Endodermal cell (in vitro differentiated cells): ENCODE measurements at places on chromosomes 1 and 21. TPM values are rescaled to one million over a fixed set of nuclear protein-coding genes. Genes with fewer than 3 reads are reported as not detected.

DNA sequence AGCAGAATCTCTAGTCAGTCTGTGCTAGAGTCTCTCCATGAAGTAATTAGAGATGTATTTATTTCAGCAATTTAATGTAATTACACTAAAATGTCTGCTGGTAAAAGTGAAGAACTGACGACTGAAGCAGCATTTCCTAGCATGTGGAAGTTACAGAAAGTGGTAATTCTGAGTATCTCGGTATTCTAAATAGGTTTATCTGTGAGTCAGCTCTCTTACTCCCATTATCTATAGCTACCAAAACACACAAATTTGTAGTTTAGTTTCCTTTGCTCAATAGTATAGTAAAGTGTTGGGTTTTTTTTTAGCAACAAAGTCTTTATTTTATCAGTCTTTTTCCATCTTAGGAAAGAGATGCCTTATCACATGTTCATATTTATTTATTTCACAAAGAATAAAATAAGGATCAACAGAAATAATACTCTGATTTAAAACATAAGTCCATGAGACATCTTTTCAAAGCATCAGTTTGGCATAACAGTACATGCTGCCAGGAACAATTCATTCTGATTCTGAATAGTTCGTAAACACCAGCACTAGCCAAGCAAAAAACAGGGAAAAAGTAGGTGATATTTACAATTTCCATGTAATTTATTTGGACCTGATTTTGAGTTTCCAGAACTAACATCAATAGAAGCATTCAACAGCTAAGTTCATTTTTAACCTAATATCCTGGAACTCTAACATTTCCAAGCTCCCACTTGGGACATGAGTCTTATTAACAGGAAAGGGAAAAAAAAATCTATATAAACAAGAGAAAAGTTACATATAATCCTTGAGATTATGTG is 76.3 kb downstream of the KCNT2 start:
- no peaks in the 10 kb centered on the region for H3K4me1 ChIP-seq
- H3K4me3 ChIP-seq: no peak overlapping the region
- H3K27ac ChIP-seq: no peak overlapping the region
- H3K27me3 ChIP-seq: no peaks in the 10 kb centered on the region
- no peak for DNase-seq

- peaks cover 29% of the 10 kb centered on the region for H3K4me1 ChIP-seq
- H3K4me3 ChIP-seq: no peak overlapping the region
- no peaks in the 10 kb centered on the region for H3K27me3 ChIP-seq
- no peaks in the 10 kb centered on the region for H3K36me3 ChIP-seq
- DNase-seq: peak; percentile 77
These were observed 9.1 kb upstream of the CDK18 start for GRCh38 chr1:205495237-205495823.

GRCh38 chr1:208201229-208201628 is 43.0 kb downstream of the PLXNA2 start:
- peaks cover 4% of the 10 kb centered on the region for H3K4me1 ChIP-seq
- peaks cover 95% of the 10 kb centered on the region for H3K36me3 ChIP-seq
- peak overlapping the region; percentile 12 for H3K27ac ChIP-seq
- H3K4me3 ChIP-seq: no peak overlapping the region

- no peak for DNase-seq
- H3K4me3 ChIP-seq: no peak overlapping the region
- H3K27me3 ChIP-seq: no peaks in the 10 kb centered on the region
- no peaks in the 10 kb centered on the region for H3K4me1 ChIP-seq
- H3K36me3 ChIP-seq: peaks cover 4% of the 10 kb centered on the region
- no peak overlapping the region for H3K27ac ChIP-seq
These were observed 55.4 kb downstream of the NPHP4 start for GRCh38 chr1:5936621-5937372.

MTF1 gene
- total RNA-seq: 14.1 and 17.1 TPM in 2 replicates

GRCh38 chr21:44984792-44985440 is 45.1 kb downstream of the SLX9 start:
- no peak overlapping the region for H3K27ac ChIP-seq
- no peaks in the 10 kb centered on the region for H3K27me3 ChIP-seq
- no peak overlapping the region for H3K4me3 ChIP-seq
- peak; percentile 79 for DNase-seq

GRCh38 chr1:57835620-57836019 is 411.8 kb upstream of the DAB1 start:
- DNase-seq: peak; percentile 68
- no peaks in the 10 kb centered on the region for H3K27me3 ChIP-seq
- no peaks in the 10 kb centered on the region for H3K4me1 ChIP-seq

ADORA1 gene
- 1.1 to 2.1 TPM (median 2.0 TPM) in 3 replicates for total RNA-seq

DONSON gene
- total RNA-seq: 18.6 to 41.9 TPM (median 38.2 TPM) in 3 replicates

DNA sequence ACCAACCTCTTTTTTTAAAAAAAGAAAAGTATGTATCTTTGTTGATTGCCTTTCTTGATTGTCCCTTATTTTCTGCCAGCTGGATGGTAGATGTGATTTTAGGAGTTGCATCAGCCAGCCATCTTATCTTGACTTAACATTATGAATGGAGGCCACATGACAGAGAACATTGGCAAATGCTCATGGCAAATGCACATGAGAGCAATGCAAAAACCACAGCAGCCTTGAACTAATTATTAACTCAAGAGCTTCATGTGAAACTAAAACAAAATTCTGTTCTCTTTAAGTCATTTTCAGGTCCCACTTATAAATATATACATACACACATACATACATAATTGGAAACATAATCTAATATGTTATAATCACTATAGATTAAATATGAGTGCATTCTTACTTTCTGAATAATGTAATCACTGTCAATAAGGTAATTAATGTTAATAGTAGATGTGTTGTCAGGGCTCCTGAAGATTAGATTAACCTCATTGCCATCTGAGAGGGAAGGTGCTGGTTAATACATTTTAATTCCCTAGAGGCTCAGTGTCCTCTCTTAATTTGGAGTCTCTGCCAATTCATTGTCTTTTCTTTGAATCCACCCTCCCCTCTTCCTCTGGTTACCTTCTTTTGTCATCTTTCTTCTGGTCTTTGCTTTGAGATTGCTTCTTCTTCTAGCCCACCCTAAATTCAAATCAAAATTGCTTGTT is 962.2 kb downstream of the ADGRL2 start:
- no peaks in the 10 kb centered on the region for H3K36me3 ChIP-seq
- no peak for DNase-seq
- H3K27me3 ChIP-seq: no peaks in the 10 kb centered on the region
- no peak overlapping the region for H3K4me3 ChIP-seq

DNA sequence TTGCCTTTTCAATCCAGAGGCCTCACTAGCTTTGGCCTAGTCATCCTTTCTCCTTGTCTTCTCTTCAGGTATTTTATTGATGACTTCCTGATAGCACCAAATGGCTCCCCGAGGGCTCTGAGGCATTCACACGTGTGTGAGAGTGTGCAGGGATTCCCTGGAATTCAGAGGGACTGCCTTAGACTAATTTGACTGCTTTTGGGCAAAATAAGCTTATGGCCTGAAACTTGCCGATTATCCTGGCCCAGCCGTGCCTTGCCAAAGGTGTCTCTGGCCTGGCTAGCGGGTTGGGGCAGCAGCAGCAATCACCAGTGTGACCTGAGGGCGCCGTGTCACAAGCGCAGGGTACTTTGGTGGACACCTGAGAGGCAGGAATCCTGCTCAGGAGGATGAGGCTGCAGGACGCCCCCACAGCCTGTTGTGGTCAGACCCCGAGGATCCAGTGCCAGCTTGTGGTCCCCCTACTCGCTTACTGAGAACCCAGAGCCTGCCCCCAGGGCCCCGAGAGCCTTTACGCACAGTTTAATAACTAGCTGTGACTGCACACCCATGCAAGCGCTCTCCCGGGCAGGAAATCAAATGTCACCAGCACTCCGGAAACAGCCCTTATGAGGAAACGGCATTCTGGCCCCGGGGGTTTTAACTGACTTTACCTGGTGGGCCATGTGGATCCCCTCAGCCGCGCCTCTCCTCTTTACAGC is 62.8 kb upstream of the PDE9A start:
- H3K4me1 ChIP-seq: no peaks in the 10 kb centered on the region
- H3K27ac ChIP-seq: no peak overlapping the region
- H3K36me3 ChIP-seq: no peaks in the 10 kb centered on the region

- H3K27ac ChIP-seq: no peak overlapping the region
- no peaks in the 10 kb centered on the region for H3K36me3 ChIP-seq
- H3K4me1 ChIP-seq: peaks cover 2% of the 10 kb centered on the region
- no peaks in the 10 kb centered on the region for H3K27me3 ChIP-seq
These were observed 40.8 kb upstream of the TP53BP2 start for GRCh38 chr1:223886516-223886921.

KLF17 gene
- not detected in 2 replicates for total RNA-seq

DNA sequence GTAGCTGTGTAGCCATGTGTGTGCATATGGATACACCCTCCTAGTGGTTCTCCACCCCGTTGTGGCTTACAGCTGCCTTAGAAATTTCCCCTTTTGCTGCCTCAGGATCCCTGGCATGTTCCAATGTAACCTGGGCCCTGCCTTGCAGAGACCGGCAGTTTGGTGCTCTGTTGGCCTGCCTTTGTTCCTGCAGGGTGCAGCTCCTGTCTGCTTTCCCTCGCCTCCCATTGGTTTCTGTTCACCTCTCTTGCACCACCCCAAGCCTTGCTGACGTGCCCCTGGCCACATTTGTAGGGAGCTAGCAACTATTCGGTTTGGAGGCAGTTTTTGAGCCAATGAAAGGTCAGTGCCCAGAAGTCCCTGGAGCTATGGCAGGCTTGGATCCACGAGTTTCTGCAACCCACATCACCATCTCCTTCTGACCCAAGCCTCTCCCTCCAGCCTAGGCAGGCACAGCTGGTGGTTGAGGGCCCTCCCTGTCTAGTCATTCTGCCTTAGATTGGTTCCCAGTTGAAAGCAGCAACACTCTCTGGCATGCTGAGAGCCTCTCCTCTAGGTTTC is 54.9 kb downstream of the MAB21L3 start:
- H3K36me3 ChIP-seq: no peaks in the 10 kb centered on the region
- H3K27me3 ChIP-seq: peaks cover 35% of the 10 kb centered on the region
- no peak overlapping the region for H3K27ac ChIP-seq
- no peak for DNase-seq
